ENCODE measurements at places on chromosomes 5 and 9.

DNA sequence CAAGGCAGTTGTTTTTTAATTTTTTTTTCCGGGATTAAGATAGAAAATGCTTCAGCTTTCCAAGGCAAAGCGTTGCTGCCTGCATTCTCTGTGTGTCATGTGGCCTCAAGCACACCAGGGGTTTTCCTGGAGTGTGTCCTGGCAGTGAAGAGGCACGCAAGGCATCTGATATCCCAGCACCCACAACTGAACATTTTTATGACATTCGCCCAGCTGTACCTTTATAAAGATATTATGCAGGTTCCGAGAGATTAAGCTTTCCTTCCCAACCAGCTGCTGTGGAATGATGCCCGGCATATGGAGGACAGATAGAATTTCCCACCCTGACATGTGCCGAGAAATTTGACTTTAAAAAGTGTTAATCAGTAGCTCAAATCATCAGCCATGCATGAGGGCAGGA is 205.6 kb downstream of the GADD45G start:
- DNase-seq: no peak

DNA sequence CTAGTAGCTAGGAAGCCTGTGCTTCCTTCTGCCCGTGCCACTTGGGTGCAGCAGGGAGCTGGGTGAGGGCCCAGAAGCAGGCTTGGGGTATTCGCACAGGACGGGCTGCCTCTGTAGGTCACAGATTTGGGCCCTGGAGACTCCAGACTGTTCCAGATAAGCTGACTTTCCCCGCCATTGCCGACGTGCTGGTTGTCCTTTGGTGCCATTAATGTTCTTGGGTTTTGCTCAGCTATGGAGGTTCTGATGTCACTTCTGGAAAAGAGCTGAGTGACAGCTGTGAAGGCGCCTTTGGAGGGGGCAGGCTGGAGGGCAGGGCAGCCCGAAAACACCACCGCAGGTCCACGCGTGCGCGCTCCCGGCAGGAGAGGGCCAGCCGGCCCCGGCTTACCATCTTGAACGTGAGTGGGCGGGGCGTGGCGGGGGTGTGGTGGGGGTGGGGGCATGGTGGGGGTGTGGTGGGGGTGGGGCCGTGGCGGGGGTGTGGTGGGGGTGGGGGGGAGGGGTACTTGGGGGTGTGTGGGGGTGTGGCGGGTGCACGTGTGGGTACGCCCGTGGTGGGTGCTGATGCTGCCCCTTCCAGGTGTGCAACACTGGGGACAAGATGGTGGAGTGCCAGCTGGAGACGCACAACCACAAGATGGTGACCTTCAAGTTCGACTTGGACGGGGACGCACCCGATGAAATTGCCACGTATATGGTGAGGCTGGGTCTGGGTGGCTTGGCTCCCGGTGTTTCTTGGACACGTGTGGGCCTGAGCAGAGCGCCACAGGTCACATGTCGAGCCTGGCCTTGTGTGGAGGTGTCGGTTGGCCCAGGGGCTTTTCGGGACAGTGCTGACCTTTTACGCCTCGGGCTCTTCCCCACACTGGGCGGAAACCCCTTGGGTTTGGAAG is 79.6 kb downstream of the WNK2 start:
- no peak for DNase-seq

DNA sequence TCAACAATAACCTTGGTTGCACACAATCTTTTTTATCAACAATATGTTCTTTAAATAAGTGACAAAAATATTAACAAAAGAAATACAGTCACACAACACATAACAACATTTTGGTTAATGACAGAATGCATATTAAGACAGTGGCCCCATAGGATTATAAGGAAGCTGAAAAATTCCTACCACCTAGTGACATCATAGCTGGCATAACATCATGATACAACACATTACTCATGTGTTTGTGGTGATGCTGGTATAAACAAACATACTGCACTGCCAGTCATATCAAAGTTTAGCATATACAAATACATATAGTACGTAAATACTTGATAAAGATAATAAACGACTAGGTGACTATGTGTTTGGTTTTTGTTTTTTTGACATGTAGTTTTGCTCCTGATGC is 344.8 kb upstream of the POU5F2 start:
- DNase-seq: no peak

DNA sequence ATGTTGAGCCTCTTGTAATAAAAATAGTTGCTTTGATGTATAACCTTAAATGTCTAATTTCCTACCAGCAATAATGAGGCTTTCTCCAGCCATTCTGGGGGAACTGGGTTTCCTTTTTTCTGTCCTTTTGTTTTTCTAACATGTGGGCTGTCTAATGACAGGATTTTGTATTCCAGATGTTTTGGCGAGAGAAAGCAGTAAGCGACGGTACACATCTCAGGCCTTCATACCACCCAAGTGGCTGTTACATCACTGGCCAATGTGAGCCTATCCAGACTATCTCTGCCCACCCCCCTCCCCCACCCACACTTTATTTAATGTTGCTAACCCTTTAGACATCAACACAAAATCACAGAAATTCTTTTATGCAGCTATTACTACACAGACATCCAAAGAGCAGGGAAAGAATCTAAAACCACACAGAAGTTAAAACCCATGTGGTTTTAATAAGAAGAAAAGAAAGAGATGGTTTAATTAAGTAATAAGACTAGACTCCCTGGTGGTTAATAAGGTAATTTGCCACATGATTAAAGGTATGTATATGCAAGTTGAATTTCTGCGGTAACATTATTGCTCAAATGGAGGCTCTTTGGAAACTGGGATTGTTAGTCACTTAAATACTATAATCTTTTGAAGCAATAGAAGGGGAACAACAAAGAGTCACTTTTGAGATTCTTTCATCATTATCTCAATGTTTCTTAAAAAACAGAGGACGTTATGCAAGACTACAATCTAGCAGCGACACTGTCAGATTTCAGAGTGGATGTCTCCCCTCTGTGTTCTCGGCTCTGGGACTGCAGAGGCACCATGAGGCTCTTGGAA is 365.1 kb downstream of the ENC1 start:
- no peak for DNase-seq

- DNase-seq: peak; percentile 13
Observed at GRCh38 chr9:134212809-134213507, 48.6 kb upstream of the RNU6ATAC start.

- no peak for DNase-seq
Observed at GRCh38 chr5:39946356-39947045, 521.7 kb upstream of the DAB2 start.

- DNase-seq: no peak
Observed at GRCh38 chr5:72194846-72195245, 87.6 kb downstream of the MAP1B start.

DNA sequence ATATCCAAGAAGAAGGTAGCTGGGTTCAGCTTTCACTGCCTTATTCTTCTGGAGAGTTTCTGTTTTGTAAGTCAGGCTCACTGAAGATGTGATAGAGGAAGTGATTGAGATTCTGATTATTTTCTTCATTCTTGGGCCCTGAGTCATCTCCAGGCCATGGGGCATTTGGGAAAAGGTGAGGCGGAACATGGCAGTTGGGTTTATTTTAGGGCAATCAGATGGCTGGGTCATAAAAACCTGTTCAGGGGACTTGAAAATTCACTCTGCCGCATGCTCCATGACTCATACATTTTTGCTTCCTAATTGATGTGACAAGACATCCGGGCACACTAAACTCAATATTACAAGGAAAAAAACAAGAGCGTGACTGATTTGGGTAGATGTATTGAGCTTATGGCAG is 265.7 kb upstream of the KLF4 start:
- no peak for DNase-seq

DNA sequence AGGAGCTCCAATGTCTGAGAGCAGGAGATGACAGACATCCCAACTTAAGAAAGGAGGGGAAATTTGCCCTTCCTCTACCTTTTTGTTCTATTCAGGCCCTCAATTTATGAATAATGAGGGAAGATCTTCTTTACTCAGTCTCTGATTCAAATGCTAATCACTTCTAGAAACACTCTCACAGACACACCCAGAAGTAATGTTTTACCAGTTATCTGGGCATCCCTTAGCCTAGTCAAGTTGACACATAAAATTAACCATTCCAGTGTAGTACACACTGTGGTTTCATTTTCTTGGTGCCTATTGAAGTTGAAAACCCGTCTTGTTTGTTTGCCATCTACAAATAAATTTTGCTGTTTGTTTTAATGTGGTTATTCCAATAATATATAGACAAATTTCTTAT is 167.6 kb downstream of the PCSK1 start:
- DNase-seq: no peak

- no peak for DNase-seq
Observed at GRCh38 chr5:56251440-56251839, 18.3 kb upstream of the ANKRD55 start.

DNA sequence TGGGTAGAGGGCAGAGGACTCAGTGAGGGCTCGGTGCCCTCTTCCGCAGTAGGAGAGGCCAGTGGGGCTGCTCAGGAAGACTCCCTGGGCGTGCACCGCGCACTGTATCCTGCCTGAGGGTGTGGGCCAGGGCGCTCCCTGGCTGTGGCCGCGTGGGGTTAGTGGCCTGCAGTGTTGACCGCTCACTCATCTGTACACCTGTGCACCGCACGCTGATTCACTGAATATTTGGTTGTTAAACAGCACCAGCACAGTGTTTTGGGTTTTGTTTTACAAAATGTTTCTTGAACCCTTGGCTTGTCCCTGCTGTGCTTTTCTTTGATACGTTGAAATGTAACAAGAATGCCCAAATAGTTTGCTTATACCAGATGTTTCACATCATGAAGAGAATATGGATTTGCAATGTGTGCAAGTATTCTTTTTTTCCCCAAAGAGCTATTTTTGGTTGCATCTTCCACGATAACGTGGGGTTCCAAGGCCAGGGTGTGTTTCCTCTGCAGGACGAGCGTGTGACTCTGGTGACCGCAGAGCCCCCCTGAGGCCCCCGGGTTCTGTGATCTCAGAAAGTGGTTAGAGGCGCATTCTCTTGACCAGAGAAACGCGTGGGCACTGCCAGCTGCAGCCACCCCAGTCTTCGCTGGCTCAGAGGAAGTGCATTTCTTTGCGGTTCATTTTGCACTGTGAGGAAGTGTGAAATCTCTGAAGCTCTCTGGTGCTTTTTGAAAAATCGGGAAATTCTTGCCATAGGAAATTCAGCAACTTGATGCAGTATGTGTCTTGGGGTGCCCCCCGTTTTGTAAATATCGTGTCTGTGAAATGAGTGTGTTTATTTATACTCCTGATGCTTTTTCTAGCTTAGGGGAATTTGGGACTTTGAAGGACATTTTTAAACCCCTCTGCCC is 46.9 kb downstream of the AHRR start:
- peak; percentile 60 for DNase-seq

DNA sequence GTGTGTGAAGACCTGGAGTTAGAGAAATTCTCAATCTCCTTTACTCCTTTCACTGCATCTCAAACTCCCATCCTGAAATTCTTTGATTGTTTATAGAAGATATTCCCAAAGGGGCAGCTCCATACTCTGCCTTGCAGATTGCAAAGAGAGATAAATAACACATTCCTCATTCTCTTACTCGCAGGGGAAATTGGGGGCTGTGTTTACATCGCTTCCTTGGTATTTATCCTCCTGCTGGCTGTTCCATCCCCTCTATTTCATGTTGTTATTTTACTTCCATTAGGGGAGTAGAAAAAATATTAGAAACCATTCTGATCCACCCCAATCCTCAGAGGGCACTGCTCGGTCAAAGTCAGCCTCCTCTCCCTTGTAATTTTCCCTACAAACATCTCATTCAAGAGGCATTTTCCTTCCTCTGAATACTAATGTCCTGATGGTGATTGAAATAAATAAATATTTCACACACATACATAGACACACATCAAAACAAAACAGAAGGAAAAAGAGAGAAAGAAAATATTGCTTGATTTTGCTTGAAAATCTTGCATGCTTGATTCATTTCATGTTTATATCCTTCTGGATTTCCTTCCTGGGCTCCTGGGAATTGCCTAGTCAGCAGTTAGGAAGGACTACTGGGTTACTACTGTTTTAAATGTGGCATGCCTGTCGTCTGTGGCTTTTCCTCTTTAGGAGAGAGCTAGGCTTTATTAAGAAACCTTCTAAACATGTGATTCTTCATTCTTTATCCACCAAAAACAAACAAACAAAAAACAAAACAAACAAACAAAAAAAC is 420.1 kb upstream of the PAPPA start:
- DNase-seq: no peak

- DNase-seq: no peak
Observed at GRCh38 chr5:71807909-71808308, 88.8 kb downstream of the CARTPT start.

DNA sequence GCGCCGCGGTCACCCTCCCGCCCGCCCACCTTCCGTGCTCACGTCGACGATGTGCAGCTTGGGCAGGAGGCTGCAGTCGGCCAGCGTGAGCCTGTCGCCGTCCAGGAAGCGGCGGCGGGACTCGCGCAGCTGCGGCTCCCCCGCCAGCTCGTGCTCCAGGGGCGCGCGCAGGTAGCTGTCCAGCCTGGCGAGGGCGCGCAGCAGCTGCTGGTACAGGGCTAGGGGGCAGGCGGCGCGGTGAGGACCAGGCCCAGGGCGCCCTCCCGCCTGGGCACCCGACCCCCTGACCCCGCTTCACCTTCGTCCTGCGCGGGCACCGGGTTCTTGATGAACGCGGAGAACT is 1.5 kb downstream of the CLIC3 start:
- no peak for DNase-seq

DNA sequence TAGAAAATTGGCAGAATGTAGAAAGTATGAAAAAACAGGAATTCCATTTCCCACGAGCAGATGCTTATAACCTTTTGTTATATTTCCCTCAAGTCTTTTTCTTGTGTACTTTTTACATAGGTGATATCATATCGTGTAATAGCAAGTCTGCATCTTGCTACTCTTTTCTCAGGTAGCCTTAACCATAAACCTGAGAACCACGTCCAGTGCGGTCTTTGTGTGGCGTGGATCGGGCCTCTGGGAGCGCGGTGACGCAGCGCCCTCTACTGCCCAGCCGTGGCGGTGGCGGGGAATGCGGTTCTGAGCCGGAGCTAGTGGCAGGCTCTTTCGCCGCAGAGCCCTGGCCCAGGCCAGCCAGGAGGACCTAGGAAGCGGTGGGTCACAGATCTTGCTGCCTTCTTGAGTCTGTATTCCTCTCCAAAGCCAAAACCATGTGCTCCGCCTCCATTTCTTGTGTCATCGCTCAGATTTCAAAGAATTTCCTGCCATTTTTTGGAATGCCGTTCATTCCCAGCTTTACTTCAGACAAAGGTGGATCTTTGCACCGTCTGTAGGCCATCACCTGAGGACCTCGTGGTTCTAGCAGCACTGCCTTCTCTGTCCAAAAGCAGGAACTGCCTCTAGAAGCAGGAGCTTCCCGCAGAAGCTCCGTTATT is 71.9 kb downstream of the MVB12B start:
- peak; percentile 89 for DNase-seq

- no peak for DNase-seq
Observed at GRCh38 chr5:135174315-135175096, 140.5 kb upstream of the PITX1 start.

- DNase-seq: no peak
Observed at GRCh38 chr5:119274767-119275130, 81.1 kb upstream of the TNFAIP8 start.

All from femur (tissue), 1 donor.